Non-pigmented ciliary epithelial cell (primary cell): ENCODE measurements at places on chromosomes 13 and 19.

DNA sequence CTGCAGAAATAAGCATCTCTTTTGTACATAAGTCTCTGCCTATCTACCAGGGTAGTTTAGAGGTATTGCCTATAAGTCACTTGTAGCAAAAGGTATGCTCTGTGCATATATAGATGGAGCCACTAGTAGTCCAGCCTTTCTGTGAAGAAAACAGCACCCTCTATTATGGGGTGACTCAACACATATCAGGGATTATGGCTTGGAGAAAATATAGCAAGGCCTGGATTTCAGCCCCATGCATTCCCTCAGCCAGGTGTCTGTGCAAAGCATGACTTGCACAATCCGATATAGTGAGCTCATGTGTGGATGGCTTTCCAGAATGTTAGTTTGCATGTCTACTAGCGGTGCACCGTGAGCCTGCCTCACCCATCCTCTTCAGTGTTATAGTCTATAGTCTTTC is 13.4 kb upstream of the NALCN start:
- DNase-seq = no peak

DNA sequence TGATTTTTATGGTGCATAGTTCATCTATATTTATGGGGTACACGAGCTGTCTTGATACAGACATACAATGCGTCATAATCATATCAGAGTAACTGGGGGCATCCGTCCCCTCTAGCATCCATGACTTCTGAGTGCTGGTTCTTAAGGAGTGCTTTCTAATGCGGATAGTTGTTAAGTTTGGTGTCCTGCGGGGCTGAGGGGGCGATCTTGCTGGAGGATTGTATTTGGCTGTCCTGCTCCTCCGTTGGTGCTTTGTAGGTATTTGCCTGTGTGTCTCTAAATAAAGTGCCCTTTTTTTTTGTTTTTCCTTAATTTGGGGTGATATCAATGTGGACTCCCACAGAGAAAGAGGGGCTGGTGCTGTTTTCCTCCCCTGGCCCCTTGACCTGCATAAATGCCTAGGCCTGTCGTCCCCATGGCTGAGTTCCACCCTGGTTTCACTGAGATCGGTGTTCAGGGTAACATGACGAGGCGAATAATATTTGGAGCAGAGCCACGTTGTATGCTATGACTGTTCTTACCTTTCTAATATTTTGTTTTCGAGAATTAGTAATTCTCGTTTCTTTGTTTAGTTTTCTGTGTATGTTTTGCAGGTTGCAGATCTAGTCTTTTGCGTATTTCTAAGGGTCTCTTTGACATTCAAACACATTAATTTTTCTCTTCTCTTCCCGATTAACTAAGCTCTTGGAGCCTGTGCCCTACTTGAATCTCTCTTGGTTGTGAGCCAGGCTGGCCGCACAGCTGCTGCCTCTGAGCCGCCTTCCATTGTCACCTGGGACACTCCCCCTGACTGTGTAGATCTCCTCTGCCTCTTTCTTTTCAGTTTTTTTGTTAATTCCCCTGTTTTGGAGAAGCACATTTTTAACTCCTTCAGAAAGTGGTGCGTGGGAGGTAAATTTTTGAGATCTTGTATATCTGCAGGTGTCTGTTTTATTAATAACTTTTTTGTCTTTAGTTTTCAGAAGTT is 100.3 kb downstream of the ARHGEF7 start:
- no peak for DNase-seq

DNA sequence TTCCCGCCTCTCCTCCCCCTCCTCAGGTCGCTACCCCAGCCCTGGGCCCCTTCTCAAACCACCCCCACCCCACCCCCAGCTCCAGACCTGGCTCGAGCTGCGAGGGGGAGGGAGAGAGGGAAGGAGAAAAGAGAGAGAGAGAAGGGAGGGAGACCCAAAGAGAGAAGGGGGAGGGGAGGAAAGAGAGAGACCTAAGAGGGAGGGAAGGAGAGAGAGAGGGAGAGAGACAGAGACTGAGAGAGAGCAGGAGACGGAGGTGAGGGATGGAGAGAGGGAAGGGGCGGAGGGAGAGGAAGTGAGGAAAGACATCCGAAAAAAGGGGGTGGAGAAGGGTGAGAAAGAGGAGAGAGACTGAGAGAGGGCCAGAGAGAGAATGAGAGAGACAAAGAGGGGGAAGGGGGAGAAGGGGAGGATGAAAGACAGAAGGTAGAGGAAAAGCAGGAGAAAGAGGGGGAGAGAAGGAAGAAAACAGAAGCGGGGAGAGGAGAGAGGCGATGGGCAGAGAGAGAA is 2.0 kb upstream of the SPACA6 start:
- DNase-seq = no peak

DNA sequence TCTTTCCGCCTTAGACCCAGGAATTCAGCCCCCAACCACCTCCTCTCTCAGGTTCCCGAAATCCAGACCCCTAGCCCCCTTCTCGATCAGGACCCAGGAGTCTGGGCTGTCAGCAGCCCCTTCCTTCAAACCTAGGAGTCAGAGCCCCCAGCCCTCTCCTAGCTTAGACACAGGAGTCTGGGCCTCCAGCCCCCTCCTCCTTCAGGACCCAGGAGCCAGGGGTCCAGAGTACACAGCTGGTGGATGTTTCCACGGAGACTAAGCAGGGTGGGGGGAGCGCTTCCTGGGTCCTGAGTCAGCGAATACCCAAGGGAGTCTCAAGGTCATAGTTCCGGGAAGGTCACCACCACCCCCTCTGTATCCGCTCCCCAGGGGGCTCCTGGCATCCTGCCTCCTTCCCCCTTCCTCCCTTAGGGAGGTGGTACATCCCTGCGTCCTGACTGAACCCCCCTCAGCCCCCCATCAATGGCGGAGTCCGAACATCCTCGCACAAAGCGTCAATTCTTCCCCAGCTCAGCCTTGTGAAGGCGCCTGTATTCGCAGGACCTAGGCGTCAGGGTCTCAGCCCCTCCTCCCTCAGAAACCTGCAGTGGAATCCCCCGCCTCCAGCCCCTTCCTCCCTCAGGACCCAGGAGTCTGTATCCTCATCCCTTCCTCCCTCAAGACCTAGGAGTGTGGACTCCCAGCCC is 4.6 kb downstream of the CADM4 start:
- no peak for DNase-seq

GRCh38 chr19:58585442-58586132 is 12.5 kb upstream of the MZF1 start:
- no peak for DNase-seq

DNA sequence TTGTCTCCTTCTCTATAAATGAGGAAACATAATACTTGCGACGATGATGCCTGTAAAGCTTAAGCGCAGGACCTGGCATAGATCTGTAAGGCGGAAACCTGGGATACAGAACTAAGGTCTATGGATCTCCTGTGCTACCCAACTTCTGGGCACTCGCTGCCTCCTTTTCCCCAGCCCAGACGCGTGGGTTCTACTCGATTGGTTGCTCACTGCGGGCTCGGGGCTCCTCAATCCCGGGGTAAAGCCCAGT is 615 bp upstream of the PSMC4 start:
- DNase-seq = no peak

DNA sequence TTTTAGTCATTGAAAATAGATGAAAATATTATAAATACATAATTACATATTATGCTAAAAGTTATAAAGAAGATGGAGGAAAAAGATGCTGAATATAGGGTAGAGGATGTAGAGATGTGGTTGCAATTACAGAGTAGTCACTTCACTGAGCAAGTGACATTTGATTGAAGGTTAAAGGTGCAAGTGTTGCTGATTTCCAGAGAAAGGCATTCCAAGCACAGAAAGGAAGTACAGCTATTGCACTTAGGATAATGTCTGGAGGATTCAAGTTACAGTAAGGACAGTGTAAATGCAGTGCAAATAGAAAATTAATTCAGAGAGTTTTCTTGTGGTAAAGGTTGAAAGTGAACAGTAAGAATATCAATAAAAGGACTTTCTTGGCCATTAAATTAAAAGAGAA is 1721.8 kb downstream of the PCDH9 start:
- no peak for DNase-seq

DNA sequence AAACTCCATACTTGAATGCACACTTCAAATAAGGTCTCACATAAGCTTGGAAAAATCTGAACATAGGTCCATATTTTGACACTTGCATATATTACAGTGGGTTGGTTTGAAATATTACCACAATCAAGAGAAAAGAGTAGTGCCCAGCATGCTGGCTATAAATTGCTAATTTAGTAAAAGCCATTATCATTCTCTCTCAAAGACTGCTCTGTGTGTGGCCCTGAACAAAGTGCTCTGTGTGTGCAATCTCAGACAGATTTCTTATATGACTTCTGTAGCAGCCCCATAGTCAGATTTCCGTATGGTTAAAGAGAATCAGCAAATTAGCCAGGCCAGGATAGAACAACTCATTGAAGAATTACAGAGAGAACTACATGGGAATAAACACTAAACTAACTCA is 78.2 kb downstream of the LIG4 start:
- DNase-seq = no peak

DNA sequence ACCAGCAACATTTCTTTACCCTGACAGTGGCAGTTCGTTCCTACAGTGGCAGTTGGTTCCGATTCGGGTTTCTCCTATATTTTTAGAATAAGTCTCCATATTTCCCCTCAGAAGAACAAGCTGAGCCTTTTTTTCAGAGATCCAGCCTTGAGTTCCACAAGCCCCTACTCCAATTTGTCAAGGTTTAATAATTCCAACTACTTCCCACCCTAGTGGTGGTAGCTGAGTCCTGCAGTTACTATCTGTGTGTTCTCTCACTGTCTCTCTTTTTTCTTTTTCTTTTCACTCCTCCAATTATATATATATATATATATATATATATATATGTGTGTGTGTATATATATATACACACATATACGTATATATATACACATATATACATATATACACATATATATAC is 1347.3 kb downstream of the PCDH9 start:
- no peak for DNase-seq

DNA sequence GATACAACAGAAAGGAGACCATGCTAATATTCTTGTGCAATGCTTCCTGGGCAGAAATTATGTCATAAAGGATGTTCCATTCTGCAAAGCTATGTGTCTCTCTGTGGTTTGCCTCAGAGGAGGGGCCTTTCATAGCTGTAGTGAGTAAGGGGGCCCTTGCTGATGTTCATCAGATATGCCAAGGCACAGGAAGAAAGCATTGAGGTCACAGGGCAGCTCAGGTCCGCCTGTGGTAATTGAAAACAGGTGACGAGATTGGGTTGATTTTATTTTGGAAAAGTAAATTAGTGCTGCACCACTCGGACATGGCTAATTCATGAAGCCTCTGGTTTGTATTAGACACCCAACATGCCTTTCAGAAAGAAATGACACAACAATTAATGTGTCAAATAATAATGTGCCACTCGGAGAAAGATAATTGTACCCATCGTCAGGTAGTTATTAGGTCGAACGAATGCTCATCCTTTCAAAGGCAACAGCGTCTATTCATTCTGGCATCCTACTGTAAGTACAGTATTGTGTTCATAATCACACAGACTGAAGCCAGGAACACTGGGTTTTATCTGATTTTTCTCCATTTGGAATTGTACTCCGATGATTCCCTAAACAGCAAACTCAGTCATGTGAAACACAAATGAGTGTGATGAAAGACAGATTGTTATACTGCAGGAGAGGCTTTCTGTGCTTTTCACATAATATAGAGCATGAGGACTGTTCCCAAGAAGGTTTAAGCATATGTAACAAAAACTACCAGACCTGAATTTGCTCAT is 421.6 kb upstream of the KLF12 start:
- DNase-seq = no peak

DNA sequence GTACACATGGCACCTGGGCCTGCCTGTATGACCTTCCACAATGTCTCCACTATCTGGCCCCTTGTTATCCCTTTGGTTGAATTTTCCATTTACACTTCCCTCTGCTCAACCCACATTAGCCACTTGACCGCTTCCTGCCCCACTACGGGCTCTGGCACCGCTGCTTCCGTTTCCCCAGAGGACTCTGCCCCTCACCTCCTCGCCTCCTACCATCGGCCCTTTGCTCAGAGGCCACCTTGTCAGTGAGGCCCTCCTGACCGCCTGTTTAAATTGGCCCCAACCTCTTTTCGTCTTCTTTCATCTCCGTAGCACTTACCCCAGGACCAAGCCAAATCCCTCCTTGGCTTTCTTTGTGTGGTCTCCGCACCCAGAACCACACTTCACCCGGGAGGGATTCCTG is 47.4 kb downstream of the SOX1 start:
- DNase-seq = no peak

DNA sequence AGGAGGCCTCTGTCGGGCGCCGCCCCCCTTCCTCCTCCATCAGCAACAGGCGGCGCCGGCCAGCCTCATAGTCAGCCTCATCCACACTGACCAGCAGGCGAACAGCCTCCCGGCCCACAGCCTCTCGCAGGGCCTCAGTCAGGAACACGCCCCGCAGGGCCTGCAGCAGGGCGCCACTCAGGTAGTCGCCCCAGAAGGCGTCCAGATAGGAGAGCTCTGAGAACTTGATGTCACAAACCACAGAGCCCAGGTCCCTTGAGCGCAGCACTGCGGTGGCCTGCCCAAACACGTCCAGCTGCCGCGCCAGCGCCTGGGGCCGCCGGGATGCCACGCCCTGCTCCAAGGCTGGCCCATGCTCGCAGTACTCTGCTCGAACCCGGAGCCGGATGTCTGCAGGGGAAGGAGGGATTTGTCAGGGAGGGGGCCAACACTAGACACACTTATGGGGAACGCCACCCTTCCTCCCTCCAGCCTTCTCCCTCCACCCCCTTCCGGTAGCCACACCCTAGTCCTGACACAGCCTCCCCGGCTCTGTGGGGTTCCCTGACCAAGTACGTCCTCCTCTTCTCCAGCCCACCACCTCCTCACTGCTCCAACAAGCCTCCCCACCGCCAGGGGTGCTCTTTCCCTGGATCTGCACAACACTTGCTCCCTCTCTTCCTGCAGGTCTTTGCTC is 17.9 kb downstream of the DEDD2 start:
- DNase-seq = no peak

DNA sequence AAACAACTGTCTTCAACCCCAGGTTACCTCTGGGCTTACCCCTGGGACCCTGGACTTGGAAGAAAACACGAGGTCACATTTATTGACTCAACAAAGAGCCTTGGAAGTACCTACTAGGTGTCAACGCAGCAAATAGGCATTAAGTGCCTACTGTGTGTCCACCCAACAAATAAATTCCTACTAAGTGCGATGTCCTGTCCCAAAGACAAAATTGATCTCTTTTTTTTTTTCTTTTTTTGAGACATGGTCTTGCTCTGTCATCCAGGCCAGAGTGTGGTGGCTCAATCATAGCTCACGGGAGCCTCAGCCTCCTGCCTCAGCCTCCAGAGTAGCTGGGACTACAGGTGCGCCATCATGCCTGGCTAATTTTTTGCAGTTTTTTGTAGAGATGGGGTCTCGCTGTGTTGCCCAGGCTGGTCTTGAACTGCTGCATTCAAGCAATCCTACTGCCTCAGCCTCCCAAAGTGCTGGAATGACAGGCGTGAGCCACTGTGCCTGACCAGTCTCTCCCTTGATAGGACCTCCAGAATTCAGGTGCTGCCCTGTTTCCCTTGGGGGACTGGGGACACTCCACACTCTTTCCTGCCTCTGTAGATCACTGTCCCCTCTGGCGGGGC is 589 bp upstream of the S1PR2 start:
- DNase-seq = no peak
